Fibroblast of skin of scalp (primary cell): ENCODE measurements at places on chromosomes 11 and 22.

DNA sequence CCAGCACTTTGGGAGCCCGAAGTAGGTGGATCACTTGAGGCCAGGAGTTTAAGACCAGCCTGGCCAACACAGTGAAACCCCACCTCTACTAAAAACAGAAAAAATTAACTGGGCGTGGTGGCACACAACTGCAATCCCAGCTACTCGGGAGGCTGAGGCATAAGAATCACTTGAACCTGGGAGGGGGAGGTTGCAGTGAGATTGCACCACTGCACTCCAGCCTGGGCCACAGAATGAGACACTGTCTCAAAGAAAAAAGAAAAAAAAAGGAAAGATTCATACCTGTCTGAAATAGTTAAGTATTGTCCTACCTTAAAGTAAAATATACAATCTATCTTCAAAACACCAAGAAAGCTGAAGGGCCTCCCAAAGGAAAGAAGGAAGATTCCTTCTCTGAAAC is 20.1 kb downstream of the RBFOX2 start:
- DNase-seq = no peak

GRCh38 chr11:96134602-96135001 is 208.4 kb downstream of the MAML2 start:
- DNase-seq = peak; percentile 37

- DNase-seq = no peak
Observed at GRCh38 chr11:134433251-134433650, 21.2 kb upstream of the B3GAT1 start.

DNA sequence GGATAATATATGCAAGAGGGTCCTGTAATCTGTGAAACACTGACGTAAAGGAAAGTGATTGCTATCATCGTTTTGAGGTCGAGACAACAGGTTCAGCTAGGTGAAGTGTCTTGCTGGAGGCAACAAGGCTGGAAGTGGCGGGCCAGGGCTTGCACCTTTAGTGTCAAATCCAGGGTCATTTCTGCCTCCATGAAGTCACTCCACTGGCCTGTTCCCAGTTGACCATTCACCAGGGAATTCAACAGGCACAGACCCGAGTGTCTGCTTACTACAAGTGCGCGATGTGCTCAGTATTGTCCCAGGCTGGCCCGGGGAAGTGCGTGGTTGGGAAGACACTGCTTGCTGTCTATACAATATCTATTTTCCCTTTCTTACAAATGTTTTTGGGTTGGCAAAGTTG is 225.0 kb downstream of the CEP164 start:
- DNase-seq = no peak
